Activated CD8-positive, alpha-beta memory T cell treated with anti-CD3 and anti-CD28 coated beads for 1 hour (primary cell): ENCODE measurements at places on chromosomes 4 and X.

DNA sequence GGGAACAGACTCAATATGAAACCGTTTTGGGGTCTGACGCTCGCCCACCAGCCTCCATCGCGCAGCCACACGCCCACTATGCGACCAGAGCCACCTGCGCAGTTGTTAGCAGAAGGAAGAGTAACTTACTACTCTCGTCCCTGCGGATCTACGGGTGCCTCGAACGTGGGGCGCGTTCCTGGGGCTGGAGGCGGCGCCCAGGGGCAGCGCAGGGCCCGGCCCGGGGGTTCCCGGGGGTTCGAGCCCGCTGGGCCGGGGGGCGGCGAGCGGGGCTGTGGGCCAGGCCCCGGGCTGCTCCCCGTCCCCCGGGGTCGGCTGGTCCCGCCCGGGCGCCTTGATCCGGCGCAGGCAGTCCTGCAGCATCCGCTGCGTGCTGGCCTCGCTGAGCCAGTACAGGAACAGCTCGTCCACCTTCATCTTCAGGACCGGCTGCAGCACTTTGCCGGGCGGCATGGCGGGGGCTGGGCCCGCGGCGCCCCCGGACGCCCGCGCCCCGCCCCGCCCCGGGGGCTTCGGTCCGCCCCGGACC, 404 bp downstream of the PPP2R3B start:
- DNase-seq, result no peak

- no peak for DNase-seq
These were observed 49.3 kb downstream of the NPNT start for GRCh38 chr4:105944540-105944939.

DNA sequence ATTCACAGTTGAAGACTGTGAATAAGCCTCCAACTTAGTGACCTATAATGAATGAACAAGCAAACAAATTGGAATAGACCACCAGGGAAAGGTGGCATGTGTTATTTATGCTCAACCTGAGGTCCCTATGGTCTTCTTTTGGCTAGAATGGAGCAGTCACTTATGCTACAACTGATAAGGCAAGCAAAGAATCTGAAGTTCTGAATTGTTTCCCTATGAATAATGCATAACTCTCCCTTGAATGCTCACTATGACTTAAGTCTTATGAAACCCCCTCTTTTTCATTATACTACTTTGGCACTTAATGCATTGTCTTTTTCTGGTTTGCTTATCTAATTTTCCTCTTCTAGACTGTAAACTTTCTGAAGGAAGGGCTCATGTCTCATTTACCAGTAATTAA, 2.6 kb downstream of the GIMD1 start:
- no peak for DNase-seq

GRCh38 chr4:12296366-12296765, 867.7 kb upstream of the HS3ST1 start:
- DNase-seq, result no peak

DNA sequence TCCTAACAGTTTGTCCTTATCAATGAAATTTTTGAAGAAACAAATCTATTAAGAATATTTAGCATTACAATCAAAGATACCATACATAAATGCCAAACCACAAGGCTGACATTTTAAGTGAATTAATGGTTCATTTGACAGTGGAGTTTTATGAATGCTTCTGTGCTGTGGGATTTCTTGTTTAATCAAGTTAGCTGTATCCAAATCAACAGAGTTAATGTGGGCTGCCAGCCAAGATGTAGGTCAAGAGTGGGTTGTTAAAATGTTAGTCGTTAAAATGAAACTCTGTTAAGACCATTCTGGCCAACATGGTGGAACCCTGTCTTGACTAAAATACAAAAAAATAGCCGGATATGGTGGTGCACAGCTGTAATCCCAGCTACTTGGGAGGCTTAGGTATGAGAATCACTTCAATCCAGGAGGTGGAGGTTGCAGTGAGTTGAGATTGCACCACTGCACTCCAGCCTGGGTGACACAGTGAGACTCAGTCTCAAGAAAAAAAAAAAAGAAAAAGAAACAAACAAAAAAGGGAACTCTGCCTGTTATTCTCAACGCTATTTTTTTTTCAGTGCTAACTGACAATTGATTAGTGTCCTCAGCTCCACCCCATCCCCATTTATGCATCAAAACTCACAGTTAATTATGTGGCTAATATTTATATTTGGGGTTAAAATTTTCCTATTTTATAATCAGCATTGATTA, 20.2 kb downstream of the GPAT3 start:
- no peak for DNase-seq

- no peak for DNase-seq
These were observed 295.3 kb downstream of the GRID2 start for GRCh38 chr4:92599044-92599443.

- no peak for DNase-seq
These were observed 96.4 kb downstream of the EMCN start for GRCh38 chr4:100421361-100421978.

- no peak for DNase-seq
These were observed 17.6 kb upstream of the GK2 start for GRCh38 chr4:79425586-79425985.

DNA sequence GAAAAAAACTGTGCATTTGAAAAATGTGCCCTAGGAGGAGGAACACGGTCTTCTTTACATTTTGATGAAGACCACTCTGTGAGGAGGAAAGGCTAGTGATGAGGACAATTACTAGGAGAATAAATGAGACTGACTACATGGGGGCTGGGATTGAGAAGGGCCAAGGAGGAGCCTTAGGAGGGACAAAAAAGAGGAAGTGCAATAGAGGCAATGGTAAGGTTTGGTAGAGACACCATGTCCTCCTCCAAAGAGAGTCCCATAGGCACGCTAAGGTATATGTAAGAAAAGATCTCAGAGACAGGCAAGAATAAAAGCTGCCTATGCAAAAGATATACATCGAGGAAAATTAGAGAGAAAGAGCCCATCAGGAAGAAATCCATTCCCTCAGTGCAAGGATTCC, 336.5 kb upstream of the SFRP2 start:
- DNase-seq, result no peak

GRCh38 chr4:150577796-150578195, 4.2 kb upstream of the MAB21L2 start:
- DNase-seq, result no peak

GRCh38 chr4:21555083-21555482, 393.5 kb downstream of the KCNIP4 start:
- DNase-seq, result no peak

- DNase-seq, result no peak
These were observed 114.2 kb downstream of the PPARGC1A start for GRCh38 chr4:23775694-23776093.

DNA sequence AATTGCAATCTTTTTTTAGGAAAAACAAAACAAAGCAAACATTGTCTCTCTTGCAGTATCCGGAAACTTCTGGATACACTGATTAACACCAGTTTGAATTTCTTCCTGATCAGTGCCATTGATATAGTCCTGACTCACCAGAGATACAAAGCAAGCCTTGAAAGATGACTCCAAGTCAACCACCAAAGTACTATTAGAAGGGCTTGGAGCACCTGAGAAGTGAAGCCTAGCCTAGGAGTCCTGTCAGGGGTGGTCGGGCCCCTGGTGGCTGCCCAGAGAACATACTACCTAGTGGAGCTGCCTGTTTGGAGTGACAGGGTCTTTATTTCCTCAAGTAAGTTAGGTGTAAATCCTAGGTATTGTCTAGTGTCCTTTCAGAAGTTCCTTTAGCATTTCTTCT, 593.2 kb downstream of the ZNF674 start:
- no peak for DNase-seq

DNA sequence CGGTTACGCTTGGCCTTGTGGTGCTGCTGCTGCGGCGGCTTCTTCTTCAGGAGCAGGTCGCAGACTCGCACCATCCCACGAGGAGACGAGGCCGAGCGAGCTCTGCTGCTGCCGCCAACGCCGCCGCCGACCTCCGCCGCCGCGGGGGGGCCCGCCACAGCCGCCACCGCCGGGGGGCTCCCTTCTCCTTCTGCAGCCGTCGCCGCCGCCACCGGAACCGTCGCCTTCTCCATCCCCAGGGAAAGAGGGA, 237 bp downstream of the ANKRD17 start:
- DNase-seq, result no peak

- DNase-seq, result no peak
These were observed 76.8 kb downstream of the PPP2R2C start for GRCh38 chr4:6395466-6396228.

- DNase-seq, result no peak
These were observed 8.3 kb downstream of the KLHL13 start for GRCh38 chrX:118108304-118108703.

DNA sequence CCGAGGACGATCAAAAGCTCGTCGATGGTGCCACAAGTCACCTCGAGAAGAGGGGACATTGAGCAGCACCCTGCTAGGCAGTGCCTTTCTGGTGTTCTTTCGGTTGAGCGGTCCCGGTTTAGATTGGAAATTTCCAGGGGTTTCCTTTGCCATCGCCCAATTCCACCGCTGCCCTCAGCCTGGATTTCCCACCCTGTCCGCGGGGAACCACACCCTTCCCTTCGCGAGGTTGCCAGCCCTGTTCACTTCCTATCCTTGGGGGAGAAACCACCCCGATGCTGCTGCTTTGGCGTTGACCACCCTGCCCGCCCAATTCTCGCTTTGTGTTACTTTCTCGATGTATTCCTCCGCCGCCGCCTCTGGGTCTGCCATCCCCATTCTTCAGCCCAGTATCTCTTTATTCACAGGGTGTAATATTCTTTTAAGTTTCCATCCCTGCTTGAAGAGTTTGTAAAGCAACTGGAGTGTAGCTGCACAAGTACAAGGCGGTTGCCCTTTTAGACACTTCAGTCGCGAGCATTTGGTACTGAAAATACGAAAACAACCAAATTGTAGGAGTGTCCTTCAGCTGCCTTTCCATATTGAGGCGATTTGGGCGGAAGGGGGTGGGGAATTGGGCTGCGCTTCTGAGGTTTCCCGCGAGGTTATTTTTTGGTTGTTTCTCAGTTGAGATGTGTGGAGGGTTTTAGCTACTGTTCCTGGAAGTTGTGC, 1.1 kb downstream of the OGT start:
- DNase-seq, result peak; percentile 31

DNA sequence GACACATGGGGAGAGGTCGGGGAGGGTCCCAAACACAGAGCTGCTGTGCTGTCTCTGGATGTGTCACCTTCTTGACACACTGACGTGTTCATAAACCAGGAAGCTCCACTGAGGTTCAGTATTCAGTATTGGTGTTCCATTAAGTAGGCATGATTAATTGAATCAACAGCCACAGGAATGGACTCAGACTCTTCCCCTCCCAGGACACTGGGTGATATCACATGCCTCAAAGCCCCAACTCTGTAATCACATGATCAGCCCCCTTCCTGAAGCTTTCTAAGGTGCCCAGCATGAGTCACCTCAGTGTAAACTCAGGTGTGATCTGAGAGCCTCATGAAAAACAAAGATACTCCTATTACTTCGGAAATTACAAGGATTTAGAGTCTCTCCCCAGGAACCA, 21.1 kb upstream of the HNRNPD start:
- DNase-seq, result no peak
